ENCODE measurements at places on chromosomes 6 and 20.

GRCh38 chr20:57229490-57229889 lies 37.0 kb downstream of the BMP7 start:
- no peak for DNase-seq

DNA sequence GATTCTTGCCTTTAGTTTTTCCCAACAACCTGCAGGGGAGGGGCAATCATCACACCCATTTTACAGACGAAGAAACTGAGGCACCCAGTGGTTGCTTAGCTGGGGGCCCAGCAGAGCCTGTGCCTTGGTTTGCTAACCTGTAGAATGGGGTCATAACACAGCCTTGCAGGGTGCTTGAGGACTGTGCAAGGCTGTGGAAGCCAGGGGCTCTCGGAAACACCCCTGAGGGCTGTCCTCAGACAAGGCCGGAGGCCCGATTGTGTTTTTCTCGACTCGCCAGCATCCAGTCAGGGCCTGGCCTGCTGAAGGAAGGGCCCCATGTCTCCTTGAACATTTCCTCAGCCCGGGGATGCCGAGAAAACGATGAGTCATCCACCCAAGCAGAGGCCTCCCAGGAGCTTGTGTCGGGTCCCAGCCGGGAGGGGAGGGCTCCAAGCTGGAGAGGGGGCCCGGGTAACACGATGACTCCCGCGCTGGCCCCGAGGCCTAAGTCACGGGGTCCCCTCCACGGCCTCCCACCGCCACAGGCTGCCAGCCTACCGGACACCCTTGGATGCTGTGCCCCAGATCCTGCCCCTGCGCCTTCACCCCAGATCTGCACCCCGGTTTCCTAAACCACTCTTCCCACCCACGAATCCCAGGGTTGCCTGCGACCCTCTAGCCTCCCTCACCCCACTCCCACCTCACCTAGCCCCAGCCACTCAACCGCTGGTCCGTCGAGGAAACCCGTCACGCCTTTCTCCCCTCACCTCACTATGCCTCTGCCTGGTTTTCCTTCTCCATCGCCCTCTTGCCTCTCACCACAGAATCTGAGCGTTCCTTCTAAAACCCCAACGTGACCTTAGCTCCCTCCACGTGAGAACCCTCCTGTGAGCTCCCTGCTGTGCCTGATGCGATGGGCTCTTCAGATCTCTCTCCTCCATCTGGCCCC lies 10.6 kb downstream of the NOL4L start:
- peak; percentile 47 for DNase-seq

DNA sequence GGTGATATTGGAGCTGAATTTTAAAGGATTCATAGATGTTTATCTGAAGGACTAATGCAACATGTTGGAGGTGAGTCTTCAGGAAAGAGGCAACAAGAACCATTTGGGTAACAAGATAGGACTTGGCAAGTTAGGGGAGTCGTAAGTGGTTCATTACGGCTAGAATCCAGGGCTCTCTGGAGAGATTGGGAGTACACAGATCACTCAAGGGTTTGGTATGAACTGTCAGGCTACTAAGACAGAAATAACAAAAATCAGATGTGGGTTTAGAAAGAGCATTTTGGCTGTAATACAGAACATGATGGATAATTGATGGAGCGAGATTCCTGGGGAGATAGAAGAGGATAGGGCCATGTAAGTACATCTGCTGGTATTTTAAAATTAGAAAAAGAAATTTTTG lies 86.3 kb upstream of the ESR1 start:
- no peak for DNase-seq

- DNase-seq, result no peak
These were observed 285.4 kb downstream of the THBS2 start for GRCh38 chr6:168968228-168968627.

DNA sequence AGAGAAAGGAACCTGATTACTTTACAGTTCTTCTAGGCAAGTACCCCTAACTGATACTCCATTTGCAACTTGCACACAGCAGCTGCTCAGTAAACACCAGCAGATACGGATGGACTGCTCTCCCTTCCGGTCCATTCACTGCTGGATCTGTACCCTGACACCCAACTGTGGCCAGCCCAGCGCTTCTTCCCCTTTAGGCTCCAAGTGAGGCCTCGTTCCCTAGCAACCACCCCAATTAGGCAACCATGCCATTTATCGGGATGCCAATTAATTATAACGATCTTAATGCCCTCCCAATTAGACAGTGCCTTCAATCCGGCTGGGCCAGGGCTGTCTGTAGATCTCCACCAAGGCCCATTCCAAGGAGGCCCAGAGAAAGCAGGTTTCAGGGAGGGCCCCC lies 3.2 kb downstream of the SULF2 start:
- no peak for DNase-seq

DNA sequence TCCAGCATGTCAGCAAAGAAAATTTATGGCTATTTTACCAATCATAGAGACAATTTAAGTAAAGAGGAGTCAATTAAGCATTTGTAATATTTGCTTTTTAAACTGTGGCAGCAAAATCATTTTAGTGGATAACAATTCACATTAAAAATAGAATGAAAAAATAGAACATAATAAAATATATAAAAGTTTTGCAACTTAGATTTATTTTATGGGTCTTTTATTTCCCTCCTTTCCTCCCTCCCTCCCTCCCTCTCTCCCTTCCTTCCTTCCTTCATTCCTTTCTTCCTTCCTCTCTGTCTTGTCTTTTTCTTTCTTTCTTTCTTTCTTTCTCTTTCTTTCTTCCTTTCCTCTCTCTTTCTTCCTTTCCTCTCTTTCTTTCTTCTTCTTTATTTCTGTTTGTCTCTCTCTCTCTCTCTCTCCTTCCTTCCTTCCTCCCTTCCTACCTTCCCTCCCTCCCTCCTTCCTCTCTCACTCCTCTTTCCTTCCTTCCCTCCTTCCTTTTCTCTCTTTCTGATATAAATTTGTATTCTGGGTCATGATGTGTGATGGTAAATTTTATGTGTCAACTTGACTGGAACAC lies 610.9 kb upstream of the CITED2 start:
- no peak for DNase-seq

GRCh38 chr6:99993533-99994251 lies at the start of gene MCHR2:
TSS of gene MCHR2 (minus strand) at chr6:99994223. CDS start at chr6:99956147, 38,076 bp downstream.
- DNase-seq, result no peak

- no peak for DNase-seq
These were observed 8.7 kb downstream of the EZR start for GRCh38 chr6:158810155-158811095.

DNA sequence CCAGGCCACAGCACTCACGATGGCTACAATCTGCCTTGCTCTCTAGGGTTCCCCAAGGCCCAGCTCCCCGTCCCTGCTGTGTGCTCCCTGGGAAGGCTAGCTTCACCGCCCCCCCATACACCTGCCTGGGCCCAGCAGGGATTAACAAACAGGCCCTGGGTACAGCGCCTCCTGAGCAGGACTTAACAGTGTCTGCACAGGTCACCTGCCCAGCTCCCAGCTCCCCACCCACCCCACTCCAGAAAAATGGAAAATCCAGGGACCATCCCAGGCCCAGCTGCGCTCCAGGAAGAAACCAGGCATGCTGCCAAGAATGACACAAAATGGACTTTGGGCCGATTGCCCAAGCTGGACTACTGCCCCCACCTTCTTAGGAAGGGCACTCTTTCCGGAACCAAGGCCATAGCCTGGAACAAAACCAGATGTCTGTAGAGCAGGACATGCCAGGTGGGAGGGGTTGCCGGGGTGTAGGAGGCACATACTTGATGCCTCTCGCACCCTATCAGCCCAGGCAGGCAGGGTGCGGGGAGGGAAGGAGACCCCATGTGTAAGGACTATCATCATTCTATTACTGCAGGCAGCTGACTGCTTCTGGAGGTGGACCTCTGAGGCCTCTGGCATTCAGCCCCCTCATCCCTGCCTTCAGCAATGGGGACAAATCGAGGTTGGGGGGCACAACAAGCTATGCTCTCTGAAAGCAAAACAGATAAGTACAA lies 104.9 kb downstream of the SNX5 start:
- no peak for DNase-seq

GRCh38 chr6:36423101-36423824 lies 19.4 kb downstream of the PXT1 start:
- peak; percentile 94 for DNase-seq

- no peak for DNase-seq
These were observed 16.6 kb upstream of the FBXO9 start for GRCh38 chr6:53048431-53049195.

DNA sequence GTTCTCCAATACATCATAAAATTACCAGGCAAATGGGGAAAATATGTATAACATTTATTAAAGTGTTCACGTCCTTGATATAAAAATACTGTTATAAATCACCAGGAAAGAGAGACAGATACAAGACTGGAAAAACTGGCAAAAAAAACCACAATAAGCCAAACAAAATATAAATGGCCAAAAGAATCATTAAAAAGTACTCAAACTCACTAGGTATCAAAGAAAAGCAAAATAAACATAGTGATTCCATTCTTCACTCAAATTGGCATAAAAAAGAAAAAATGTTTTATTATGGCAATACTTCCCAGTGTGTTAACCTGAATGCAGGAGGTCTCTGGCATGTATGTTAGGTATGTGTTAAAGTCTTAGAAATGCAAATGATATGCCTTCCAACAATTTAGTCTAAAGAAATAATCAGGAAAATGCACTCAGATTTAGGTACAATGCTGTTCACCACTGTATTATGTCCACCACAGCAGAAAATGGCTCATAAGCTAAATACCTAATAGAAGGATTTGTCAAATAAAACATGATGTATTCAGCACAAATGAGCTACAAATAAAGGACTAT lies 21.4 kb downstream of the SLC23A2 start:
- no peak for DNase-seq

DNA sequence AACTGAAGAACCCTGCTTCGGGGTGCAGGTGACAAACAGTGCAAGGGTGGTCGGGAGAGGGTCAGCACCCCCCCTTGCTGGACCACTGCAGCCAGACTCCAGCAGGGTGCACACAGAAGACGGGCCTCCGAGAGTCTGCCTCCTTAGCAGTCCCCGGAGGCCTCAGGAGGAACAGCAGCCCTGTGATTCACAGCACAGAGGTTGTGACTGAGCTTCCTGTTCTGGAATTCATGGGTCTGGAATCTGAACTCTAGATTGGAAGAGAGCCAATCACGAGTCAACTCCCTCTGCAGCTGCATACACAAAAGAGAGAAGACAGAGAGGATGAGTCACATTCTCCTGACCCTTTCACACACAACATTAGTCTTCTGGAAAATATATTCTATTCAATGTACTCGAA lies 249.0 kb upstream of the OPRM1 start:
- no peak for DNase-seq

DNA sequence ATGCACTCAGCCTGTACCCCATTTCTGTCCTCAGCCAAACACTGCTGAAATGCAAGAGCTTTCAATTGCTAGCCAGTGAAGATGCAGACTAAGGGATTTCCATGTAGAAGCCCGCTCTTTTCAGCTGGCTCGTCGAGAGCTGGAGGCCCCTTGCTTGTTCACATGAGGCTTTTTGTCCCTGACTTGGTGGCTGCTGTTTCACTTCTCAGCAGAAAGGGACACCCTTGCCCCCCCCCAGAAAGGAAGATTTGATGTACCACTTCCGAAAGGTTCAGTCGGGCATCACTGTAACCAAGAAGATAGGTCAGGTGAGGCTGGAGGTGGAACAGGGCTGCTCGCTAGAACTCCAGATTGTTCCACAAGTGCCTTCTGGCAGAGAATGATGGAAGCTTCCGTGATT lies 23.3 kb downstream of the PTPN1 start:
- no peak for DNase-seq

- no peak for DNase-seq
These were observed 78.6 kb downstream of the CLVS2 start for GRCh38 chr6:123074616-123075015.

DNA sequence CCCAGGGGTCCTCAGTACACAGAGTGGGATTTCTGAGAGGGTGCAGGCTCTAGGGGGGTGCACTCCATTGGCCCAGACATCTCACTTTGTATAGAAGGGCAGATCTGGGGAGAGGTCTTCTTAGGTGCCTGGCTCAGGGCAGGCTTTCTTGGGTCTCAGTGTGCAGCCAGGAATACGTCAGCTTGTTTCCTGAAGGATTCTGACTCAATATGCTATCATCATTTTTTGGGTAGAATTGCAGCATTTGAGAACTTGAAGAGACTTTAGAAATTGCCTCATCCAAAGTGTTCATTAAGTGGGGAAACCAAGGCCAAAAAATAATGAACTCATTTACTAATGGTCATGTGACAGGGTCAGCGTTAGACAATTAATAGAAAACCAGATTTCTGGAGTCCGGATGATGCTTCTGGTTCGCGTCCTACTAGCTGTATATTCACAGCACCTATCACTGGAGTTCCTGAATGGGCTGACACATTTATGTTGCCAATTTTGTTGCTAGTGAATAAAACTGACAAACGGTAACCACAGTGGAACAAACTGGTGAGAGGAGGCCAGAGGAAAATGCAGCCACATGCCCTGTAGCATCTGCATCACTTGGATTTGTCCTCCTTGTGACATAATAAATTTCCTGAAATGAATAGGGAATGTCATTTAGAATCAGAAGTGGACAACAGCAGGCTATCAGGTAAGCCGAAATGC lies 238.9 kb downstream of the TBC1D7 start:
- no peak for DNase-seq

- DNase-seq, result no peak
These were observed 215.0 kb upstream of the EYS start for GRCh38 chr6:65922049-65922448.

GRCh38 chr20:44733341-44734069 lies 12.2 kb upstream of the KCNK15 start:
- peak; percentile 55 for DNase-seq

GRCh38 chr6:167839343-167839742 lies 12.6 kb downstream of the AFDN start:
- DNase-seq, result no peak

GRCh38 chr6:163457637-163458561 lies 43.4 kb downstream of the QKI start:
- no peak for DNase-seq

DNA sequence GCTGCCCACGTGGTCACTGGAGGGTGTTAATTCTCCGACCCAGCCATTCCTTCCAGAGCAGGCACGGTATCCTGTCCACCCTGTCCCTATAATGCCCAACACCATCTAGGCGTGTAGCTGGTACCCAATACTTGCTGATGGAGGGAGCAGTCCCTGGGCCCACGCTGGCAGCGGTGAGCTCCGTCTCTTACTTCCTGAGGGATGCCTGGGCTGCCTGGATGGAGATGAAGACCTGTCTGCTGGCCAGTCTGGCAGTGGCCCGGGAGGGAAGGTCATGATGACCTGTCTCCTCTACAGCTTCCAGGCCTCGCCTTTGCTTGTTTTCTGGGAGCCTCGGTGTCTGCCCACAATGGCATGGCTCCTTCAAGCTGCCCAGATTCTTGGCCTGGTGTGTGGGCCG lies 297.9 kb upstream of the SUPT3H start:
- no peak for DNase-seq

- DNase-seq, result no peak
These were observed 146.5 kb downstream of the ZDHHC14 start for GRCh38 chr6:157527471-157527907.

DNA sequence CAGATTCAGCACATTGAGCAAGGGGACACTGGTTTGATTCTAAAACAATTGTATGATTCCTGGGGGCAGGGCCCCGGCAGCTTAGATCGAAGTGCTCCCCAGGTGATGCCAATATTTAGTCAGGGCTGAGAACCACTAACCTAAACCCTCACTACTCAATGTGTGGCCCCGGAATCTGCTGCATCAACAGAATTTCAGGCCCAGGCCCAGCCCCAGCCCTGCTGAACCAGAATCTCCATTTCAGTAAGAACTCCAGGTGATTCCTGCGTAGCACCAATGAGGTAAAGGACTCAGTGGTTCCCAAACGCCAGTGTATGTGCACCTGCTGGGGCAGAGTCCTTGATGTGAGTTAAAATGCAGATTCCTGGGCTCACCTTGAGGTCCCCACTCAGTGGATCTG lies 152.8 kb upstream of the KCNG1 start:
- DNase-seq, result no peak

Data from stimulated activated CD4-positive, alpha-beta T cell treated with anti-CD3 and anti-CD28 coated beads, Interleukin-12 subunit alpha, Interleukin-12 subunit beta, amount 100 ng/mL, for 48 hours (primary cell).